Stimulated activated naive CD8-positive, alpha-beta T cell treated with anti-CD3 and anti-CD28 coated beads, Interleukin-15, amount 100 ng/mL, for 72 hours (primary cell): ENCODE measurements at places on chromosomes 16 and 17.
A peak's percentile ranks its signal among the peaks of the same experiment; 100 is the strongest.

DNA sequence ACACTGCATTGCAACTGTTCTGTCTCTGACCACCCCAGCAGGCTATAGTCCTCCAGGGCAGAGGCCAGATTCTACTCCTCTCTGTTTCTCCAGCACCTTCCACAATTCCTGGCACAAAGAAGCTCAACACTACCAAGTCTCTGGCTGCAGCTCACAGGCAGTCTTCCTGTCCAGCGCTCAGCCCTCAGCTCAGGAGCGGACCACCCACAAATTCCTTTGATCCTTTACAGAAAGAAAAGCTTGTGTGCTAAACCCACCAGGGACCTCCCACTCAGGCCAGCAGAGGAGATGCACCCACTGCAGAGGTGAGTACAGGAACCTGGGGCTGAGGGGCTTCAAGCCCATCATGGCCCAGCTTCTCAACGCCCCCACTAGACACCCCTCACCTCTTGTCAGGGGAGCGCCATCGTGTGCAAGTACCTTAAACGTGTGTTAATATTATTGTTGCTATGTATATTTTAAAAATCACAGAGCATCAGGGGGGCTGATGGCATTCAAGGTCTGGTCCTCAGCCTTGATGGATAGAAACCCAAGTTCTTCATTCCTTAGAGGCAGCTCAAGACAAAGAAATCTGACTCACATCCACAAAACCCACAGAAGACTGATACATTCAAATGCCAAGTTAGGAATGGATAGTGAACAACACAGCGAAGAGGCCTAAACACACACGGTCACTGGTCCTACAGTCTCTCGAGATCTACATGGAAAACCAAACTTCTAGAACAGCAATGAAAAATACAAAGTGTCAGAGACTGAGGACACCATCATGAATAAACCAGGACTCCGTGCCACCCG lies 8.4 kb downstream of the HSDL1 start:
- no peak for DNase-seq

GRCh38 chr17:81991684-81992305 lies 14.4 kb downstream of the ASPSCR1 start:
- DNase-seq: no peak

GRCh38 chr17:72479113-72479512 lies 358.3 kb downstream of the SOX9 start:
- DNase-seq: no peak

GRCh38 chr17:4708436-4708835 lies 2.0 kb upstream of the ARRB2 start:
- DNase-seq: peak; percentile 84

GRCh38 chr16:588639-588888 lies 1.3 kb upstream of the RAB40C start:
- no peak for DNase-seq

DNA sequence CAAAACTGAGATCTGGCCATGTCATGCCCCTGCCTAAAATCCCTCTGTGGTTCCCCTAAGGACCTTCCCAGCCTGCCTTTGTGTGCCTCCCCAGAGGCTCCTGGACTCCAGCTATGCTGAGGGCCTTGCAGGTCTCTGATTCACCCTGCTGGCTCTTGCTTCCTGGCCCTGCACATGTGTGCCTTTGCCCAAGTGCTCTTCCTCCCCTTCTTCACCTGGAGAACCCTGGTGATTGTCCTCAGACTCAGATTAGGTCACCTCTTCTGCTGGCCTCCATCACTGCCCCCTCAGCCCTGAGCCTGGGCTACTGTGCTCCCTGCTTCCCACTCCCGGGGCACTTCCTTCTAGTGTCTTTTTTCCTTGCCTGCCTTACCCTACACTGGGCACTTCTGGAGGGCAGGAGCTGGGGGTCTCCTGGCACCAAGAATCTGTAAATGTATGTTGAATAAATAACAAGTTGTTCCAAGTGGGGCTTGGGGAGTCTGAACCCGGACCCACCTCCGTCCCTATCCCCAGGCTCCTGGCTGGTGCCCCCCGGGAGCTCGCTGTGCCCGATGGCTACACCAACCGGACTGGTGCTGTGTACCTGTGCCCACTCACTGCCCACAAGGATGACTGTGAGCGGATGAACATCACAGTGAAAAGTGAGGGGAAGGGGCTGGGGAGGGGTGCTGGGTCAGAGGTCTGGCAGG lies 7.8 kb downstream of the ITGA3 start:
- DNase-seq: no peak

DNA sequence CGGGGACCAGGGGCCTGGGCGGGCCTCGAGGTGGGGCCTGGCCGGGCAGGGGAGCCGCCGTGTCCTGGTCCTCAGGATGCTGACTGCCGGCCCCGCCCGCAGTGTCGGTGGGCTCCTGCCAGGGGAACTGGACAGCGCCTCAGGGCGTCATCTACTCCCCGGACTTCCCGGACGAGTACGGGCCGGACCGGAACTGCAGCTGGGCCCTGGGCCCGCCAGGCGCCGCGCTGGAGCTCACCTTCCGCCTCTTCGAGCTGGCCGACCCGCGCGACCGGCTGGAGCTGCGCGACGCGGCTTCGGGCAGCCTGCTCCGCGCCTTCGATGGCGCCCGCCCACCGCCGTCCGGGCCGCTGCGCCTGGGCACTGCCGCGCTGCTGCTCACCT lies 2.3 kb upstream of the PAQR4 start:
- no peak for DNase-seq

DNA sequence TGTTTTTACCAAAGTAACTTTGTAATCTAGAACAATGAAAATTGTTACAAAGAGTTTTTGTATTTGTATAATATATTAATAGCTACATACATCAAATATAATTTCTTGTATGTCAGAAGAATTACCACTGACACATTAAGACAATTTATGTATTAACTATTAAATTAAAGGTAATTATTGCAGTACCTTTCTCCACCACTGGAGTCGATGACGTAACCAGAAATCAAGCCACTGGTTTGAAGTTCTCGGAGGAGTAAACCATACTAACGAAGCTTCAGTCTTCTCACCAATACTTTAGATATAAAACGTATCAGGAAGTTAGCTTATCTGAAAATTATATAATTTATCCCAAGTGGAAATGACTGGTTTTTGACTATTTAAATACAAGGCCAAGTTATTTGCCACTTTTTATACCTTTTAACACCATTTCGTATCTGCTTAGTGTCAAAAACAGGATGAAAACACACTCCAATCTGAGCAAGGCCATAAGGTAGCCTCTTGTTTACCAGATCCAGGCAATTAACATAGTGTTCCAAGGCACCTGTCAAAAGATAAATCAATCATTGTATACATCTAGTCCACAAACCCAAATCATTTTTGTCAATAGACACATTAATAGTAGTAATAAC lies 4.3 kb downstream of the POLG2 start:
- DNase-seq: no peak

DNA sequence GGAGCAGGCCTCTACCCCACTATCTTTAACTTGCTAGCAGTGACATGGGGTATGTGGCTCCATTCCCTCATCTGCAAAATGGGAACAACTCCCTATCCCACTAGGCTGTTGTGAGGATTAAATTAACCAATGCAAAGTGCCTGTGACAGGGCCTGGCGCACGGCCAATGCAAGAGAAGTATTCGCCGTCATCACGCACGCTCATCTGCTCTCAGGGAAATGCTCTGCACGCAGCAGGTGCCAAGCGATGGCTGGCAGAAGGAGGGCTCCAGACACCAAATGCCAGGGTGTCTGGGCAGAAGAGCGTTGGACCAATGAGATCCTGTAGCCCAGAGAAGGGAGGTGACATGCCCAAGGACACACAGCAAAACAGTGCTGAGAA lies 17.3 kb downstream of the FAM83G start:
- DNase-seq: no peak

DNA sequence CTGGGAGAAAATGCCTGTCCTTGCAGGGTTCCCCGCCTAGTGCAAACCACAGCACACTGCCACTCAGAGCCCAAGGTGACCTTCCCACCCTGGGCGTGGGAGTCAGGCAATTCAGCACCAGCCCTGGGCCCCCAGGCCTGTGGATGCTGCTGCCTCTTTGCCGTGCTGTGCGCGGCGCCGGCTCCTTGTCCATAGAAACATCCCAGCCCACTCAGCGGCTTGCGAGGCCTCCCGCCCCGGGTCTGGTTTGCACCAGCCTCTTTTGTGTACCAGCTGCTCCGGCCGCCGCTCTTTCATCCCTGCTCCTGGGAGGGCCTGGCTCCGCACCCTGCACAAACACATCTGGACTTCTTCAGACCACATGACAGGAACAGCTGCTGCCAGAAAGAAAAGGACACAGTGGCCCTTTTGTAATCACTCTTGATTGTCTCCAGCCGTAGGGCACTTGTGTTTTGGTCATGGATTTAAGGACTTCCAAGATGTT lies 75.4 kb upstream of the SDK2 start:
- DNase-seq: no peak

GRCh38 chr17:69250641-69251040 lies 22.0 kb upstream of the ABCA10 start:
- no peak for DNase-seq

GRCh38 chr17:38892083-38892482 lies 22.2 kb downstream of the LASP1 start:
- DNase-seq: no peak

GRCh38 chr16:67782567-67783352 lies 23.6 kb downstream of the RANBP10 start:
- no peak for DNase-seq

DNA sequence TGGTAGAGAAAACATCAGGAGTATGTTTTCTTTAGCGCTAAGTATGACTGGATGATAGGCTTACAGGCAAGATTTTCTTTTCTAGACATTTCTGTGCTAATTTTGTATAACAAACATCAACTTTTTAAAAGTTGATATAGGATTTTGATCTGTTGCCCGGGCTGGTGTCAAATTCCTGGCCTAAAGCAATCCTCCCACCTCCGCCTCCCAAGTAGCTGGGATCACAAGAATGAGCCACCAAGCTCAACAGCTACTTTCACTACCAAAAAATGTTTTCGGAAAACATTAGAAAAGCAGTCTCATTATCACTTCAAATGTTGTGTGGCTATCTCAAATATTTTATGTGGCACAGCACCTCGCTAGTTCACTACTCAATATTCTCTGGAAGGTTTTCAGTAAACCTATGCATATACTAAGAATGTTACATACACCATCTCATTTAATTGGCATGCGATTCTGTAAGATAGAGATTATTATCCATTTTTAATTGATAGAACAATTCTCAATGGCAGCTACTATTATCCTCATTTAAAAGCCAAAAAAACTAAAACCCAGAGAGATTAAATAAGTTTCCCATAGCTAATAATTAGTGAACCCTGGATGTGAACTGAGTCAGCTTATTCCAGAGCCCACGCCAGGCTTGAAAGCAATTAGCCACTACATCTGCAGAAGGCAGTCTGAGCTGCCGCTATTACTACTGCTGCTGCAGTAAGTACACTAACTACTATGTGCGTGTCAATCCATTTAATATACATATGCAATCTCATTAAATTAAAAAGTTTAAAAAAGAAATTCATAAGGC lies 41.7 kb downstream of the CREBBP start:
- DNase-seq: no peak

- no peak for DNase-seq
Observed at GRCh38 chr16:54403580-54403979, 117.0 kb upstream of the IRX3 start.

GRCh38 chr16:79089735-79090284 lies 510.7 kb downstream of the MAF start:
- peak; percentile 46 for DNase-seq

GRCh38 chr17:35337364-35337763 lies 36.1 kb downstream of the SLFN11 start:
- no peak for DNase-seq

DNA sequence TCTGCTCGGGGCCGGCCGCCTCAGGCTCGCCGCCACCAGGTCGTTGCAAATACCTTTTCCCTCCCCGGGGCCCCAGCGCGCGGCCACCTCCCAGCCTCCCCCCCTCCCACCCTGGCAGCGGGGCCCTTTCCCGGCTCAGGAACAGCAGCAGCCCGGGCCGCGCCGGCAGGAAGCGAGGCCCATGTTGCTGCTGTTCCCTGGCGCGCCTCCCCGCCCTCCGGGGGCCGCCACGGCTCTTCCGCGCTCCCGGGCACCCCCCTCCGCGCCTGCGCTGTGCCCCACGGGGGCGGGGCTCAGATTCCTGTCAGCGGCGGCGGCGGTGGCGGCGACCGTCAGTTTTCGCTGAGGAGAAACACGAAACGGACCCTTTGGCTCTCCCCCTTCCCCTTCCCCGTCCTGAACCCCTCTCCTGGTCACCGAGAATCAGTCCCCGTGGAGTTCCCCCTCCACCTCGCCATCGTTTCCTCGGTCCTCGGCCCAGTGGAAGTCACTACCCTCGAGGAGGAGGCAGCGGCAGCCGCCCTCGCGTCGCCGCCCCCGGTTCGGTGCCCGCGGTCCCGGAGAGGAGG lies at the start of gene NFAT5:
NFAT5 (plus strand) TSS at position 296 of the 569 bp plus-strand sequence. CDS start 336 bp downstream, outside the sequence.
- peak; percentile 91 for DNase-seq

- DNase-seq: no peak
Observed at GRCh38 chr17:4241535-4241934, 22.2 kb downstream of the ANKFY1 start.

GRCh38 chr17:49089094-49089493 lies 43.5 kb upstream of the B4GALNT2 start:
- DNase-seq: no peak

GRCh38 chr16:69763599-69763942 lies 1.4 kb downstream of the WWP2 start:
- DNase-seq: no peak

- DNase-seq: no peak
Observed at GRCh38 chr17:47209499-47209898, 351 bp downstream of the MYL4 start.

DNA sequence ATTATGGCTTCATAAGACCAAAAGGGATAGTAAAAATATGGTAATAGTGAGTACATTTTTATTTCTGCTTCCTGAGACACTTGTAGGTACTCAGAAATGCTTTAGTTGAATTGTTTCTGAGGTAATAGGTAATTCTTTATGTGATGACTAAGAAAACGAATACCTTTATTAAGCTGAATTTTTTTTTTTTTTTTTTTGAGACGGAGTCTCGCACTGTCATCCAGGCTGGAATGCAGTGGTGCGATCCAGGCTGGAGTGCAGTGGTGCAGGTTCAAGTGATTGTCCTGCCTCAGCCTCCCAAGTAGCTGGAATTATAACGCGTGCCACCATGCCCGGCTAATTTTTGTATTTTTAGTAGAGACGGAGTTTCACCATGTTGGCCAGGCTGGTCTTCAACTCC lies 1.9 kb downstream of the RAD51C start:
- DNase-seq: no peak

- no peak for DNase-seq
Observed at GRCh38 chr16:82016263-82016662, 5.0 kb upstream of the SDR42E1 start.

GRCh38 chr16:57640185-57640584 lies 11.8 kb downstream of the ADGRG1 start:
- DNase-seq: no peak

DNA sequence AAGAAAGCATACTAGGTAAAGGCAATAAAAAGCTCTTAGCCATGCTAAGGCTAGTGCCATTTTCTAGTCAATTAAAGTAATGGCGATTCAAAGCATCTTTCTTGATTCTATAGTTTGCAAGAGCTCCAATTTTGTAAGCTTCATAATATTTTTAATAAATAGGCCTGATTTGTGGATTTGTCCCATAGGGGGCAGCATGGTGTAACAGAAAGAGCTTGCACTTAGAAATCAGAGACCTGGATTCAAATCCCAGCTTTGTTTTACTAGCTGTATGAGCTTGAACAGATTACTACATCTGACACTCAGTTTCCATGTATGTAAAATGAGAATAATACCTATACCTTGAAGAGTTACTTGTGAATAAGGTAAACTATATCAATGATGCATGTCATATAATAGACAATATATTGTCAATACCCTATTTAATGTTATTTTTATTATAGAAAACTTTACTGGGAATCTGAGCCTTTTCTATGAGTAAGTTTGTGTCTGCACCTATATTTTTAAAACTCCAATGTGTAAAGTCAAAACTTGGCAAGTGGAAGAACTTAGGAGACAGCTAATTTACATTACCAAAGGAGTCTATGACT lies 93.6 kb upstream of the NOG start:
- peak; percentile 8 for DNase-seq

- DNase-seq: peak; percentile 71
Observed at GRCh38 chr16:67428146-67428731, 2.7 kb upstream of the HSD11B2 start.
